ENCODE measurements at places on chromosomes 2 and 18.

- no peak for DNase-seq
These were observed 183.8 kb upstream of the MSH6 start for GRCh38 chr2:47599171-47599570.

- DNase-seq, result no peak
These were observed 52.6 kb upstream of the GALR1 start for GRCh38 chr18:77197073-77197472.

- DNase-seq, result no peak
These were observed 41.6 kb upstream of the HK2 start for GRCh38 chr2:74792282-74792681.

DNA sequence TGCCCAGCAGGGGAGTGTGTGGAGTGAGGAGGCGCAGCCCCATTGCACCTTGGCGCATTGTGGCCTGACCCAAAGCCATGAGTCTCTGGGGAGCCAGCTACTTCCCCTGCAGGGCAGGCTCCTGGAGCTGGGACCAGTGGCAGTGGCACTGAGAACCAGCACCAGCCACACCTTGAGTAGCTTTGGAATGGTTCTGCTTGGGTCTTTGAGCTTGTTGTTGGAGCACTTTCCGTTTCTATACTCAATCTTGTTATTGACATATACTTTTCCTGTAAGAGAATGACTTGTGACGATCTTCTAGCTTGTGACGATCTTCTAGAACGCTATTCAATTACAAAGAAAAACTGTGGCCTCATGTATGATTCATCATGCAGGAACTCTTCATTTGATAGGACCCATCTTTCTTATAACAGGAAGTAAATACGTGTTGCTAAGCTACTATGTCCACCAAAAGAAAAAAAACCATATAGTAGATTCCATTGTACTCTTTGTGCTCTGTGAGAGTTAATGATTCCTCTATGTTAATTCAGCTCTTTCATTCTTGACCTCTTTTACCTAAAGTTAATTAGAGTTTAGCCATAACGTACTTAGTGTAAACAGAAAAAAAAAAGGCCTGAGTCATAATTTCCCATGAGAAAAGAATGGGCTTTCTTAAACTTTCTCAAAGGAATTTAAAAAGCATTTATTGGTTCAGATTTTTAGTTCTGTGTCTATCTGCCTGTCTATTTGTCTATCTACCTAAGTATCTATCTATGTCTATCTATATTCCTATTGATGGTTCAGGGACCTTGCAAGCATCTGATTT is 113.1 kb downstream of the GATA6 start:
- no peak for DNase-seq

DNA sequence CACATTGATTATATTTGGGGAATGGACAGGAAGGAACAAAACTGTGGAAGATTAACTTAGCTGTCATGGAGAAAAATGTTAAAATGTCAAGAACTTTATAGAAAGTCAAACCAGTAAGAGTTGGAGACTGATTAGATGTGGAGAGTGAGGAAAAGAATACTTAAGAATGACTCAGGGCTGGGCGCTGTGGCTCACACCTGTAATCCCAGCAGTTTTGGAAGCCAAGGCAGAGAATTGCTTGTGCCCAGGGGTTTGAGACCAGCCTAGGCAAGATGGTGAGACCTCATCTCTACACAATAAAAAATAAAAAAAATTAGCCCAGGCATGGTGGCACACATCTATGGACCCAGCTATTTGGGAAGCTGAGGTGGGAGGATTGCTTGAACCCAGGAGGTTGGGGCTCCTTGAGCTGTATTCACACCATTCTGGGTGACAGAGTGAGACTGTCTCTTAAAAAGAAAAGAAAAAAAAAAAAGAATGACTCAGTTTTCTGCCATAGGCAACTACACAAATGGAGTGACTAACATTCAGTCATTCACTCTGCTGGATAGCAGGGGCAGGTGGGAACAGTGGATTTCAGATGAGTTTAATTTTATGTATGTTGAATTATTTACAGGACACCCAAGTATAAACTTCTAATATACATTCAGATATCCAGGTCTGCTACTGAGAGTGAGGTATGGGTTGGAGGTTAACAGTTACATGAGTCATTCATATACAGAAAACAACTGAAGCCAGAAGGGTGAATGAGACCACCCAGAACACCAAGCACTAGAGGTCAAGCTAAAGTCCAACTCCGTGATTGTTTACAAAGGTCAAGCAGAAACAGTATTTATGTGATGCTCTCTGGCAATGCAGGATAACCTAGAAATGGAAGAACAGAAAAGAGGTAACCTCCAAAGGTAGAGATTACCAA is 33.9 kb downstream of the ORC2 start:
- DNase-seq, result no peak

GRCh38 chr18:4358618-4359017 is 96.5 kb downstream of the DLGAP1 start:
- DNase-seq, result no peak

DNA sequence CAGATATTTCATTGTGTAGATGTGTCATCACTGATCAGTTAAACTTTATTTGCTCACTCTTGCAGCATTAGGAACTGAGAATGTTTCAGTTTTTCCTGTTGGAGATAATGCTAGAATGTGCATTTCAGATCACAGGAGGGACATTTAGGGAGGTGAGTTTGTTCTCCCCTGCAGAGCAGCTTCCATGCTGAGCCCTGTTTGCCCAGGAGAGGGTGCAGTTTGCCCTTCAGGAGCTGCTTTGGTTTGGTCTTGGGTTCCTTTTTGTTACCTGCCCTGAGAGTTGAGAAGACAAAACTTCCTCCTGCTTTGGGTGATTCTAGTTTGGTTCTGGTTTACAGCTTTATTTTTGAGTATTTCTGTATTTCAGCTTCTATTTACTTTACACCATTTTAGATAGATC is 49.9 kb downstream of the DGKD start:
- no peak for DNase-seq

- no peak for DNase-seq
These were observed 2.8 kb upstream of the PEX13 start for GRCh38 chr2:61014763-61015162.

DNA sequence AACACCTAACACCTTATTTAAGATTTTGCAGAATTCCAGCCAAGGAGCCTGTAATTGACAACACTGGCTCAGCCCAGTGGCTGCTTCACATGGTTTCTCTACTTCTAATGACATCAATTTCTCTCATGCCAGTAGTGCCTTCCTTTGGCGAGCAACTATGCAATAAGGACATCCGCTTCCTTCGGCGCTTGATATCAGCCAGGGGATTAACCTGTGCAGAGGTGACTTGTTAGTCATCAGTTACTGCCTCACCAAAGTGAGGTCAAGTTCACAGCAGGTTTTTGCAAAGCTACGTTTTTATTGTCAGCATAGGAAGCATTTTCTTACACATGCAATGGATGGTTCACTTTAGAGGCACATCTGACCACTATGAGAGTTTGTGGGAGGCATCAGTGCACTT is 24.0 kb upstream of the EDAR start:
- DNase-seq, result no peak

- no peak for DNase-seq
These were observed 91.9 kb upstream of the TPO start for GRCh38 chr2:1321321-1321720.

DNA sequence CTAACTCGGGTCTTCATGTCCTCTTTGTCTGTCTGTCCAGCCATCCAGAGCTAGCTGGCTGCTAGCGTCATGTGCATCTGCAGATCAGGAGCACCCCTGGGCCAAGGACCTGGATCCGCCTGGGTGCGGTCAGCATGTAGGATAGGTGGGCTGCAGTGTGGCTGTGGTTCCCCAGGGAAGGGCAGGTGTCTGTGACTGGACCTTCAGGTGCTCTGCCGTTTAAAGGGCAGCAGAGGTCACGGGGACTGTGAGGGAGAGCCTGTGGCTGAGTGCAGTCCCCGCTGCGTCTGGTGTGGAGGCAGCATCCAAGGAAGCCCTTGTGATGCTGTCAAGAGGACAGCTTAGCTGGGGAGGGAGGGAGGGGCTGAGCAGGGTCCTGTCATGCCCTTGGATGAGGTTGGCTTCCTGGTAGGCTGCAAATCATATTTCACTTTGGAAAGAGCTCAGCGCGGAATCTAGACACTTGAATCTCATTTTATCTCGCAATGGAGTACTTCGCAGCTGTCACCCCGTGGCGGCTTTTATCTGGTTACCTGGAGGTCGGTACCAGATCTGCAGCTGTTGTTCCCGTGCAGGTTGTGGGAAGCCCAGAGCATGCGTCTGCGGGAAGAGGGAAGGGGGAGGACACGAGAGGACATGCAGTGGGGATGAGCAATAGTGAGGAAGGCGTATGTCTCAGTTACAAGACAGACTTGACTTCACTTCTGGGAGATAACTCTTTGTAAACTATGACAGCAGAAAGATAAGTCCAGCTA is 5.9 kb upstream of the RALB start:
- DNase-seq, result no peak

DNA sequence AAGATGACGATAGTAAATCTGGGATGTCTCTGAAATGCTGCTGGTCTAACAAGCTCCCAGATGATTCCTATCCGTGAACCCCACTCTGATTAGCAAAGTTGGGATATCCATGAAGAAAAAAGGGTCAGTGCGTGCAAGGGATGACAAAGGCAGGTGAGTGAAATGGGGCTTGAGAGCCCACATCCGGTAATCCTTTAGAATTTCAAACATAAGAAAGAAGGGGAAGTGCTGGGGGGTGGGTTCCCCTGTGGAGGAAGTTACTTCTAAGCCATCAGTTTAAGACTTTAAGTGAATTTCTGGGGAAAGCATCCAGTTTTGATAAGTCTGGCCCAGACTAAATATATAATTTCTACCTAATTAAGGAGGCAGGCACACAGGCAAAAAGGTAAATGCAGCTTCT is 209.5 kb downstream of the DPP10 start:
- DNase-seq, result no peak

GRCh38 chr2:222794585-222795449 is 66.0 kb upstream of the ACSL3 start:
- DNase-seq, result no peak

- no peak for DNase-seq
These were observed 118.3 kb downstream of the LPIN1 start for GRCh38 chr2:11864724-11865123.

DNA sequence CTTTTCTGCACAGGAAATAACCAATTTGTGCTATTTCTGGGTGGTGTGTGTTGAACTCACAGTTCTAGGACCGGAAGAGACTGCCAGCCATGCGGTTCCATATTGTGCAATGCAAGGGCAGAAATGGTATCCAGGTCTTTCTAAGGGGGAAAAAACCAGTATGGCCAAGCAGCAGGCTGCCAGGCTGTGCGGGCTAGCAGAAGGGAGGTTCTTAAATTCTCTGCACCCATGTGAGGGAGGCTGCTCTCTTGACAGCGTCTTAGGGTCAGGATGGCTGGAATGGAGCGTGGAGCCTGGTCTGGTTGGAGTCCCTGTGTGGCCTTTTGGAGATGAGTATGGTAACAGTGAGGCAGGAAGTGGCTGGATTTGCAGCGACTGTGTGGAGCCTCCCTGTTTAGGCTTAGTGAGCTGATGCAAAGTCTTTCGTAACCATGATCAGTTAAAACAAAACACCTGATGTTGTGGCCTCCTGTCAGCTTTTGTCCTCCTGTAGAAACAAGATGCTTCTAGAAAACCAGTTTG is 52.6 kb downstream of the NCK2 start:
- DNase-seq, result no peak

GRCh38 chr2:46924608-46925007 is 9.0 kb upstream of the MCFD2 start:
- no peak for DNase-seq

- DNase-seq, result no peak
These were observed 178.8 kb downstream of the TMEM163 start for GRCh38 chr2:134539981-134540380.

DNA sequence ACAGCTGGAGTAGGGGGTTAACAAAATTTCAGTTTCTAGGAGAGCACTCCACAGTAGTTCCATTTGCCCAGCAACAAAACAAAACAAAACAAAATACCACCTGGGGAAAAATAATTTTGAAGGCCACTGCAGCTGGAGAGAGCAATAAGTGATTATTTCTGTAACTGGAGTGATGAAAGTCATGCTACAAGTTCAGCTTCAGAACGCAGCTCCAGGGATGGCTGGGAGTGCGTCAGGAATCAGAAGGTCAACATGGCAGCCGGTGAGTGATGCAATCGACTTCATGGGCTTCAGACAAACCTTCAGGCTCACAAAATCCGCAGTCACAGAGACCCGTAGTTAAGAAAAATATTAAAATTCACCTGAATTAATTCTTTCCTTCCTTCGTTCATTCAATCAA is 41.0 kb downstream of the ABHD3 start:
- no peak for DNase-seq

- no peak for DNase-seq
These were observed 50.6 kb downstream of the PARD6G start for GRCh38 chr18:80196528-80197320.

DNA sequence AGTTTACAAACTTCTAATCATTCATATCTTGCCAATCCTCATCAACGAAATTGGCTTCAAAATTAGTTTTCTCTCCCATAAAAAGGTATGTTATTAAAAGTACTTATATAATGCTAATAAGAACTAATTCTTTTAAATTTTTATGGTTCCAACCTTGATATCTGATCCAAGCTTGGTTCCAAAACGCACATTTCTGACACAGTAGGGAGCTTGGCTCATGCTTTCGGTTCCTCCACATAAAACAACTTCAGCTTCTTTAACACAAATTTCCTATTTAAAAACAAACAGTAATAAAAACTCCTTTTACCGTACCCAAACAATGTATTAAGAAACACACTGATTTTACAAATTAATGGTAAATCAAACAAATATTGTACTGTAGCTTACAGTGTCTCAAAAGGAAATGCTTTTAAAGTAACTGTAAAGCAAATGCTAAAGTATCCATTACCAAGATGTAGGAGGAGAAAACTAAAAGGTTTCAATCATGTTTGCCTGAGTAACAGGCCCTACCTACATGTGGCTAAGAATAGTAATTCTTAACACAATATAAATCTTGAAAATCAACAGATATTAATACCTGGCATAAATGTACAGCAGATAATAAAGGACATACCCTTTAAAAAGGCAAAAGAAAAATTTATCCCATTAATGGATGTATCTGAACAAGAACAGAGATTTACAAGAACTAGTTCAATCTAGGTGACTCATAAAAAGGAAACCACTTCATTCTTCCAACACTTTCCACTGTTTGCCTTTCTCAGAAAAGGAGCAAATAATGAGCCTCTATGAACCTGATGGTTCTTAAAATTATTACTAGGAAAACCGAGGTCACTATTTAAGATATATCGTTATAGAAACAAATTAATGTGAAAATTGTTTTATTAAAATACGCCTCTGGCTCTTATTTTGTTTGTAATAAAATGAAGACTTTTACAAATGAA is 17.5 kb downstream of the ACAA2 start:
- DNase-seq, result no peak

- no peak for DNase-seq
These were observed 11.9 kb upstream of the ARID5A start for GRCh38 chr2:96524482-96525210.

GRCh38 chr2:45072862-45073237 is 63.6 kb upstream of the SIX2 start:
- no peak for DNase-seq

- DNase-seq, result no peak
These were observed 66.7 kb downstream of the PDE1A start for GRCh38 chr2:182359990-182360662.

Data from stimulated activated CD8-positive, alpha-beta memory T cell treated with anti-CD3 and anti-CD28 coated beads, Interleukin-4, amount 100 ng/mL, for 1 hour (primary cell).